ENCODE measurements at places on chromosomes 5 and 9. TPM values are rescaled to one million over a fixed set of nuclear protein-coding genes. Genes with fewer than 3 reads are reported as not detected.

DNA sequence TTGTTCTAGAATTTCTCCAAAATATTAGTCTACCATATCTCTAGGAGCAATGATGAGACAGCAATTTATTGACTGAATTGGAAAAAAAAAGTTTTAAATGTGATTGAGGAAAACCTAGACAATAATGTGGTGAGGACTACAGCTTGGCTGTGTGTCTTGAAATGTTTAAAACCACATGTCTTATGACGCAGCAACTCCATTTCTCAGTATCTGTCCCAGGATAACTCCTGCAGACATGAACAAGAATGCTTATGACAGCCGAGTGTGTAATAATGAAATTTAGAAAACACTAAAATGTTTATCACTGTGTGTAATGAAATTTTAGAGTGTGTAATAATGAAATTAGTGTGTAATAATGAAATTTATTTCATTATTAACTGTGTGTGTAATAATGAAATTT lies 254.1 kb upstream of the DAPK1 start:
- DNase-seq = no peak

DNA sequence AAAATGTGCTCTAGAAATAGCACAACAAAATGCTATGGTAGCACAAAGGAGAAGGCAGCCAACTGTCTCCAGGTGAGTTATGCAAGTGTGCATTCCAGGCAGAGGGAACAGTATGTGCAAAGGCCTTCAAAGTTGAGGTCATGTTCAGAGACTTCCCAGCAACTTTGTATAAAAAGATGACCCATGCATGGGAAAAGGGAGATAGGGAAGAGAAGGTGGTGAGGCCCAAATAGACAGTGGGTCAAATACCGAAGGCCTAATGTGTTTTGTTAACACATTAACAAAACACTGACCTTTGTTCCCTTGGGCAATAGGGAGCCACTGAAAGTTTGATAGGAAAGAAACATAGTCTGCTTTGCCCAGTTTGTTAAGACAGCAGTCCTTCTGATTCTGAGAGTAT lies 445.3 kb downstream of the EBF1 start:
- no peak for DNase-seq

DNA sequence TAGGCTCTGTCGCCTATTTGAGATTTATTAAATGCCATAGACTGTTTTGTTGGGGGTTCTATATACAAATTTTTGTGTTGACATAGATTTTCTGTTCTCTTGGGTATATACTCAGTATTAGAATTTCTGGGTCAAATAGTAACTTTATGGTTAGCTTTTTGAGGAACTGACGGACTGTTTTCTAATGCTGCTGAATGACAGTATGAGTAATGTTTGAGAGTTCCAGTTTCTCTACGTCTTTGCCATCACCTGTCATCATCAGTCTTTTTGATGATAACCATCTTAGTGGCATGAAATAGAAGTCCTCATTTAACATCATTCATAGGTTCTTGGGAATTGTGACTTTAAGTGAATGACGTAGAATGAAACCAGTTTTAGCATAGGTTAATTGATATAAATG lies 60.1 kb downstream of the CCDC171 start:
- no peak for DNase-seq

GRCh38 chr5:86880785-86881492 lies 263.2 kb downstream of the COX7C start:
- DNase-seq = peak; percentile 76

GRCh38 chr5:89916131-89916530 lies 493.4 kb downstream of the CETN3 start:
- no peak for DNase-seq

DNA sequence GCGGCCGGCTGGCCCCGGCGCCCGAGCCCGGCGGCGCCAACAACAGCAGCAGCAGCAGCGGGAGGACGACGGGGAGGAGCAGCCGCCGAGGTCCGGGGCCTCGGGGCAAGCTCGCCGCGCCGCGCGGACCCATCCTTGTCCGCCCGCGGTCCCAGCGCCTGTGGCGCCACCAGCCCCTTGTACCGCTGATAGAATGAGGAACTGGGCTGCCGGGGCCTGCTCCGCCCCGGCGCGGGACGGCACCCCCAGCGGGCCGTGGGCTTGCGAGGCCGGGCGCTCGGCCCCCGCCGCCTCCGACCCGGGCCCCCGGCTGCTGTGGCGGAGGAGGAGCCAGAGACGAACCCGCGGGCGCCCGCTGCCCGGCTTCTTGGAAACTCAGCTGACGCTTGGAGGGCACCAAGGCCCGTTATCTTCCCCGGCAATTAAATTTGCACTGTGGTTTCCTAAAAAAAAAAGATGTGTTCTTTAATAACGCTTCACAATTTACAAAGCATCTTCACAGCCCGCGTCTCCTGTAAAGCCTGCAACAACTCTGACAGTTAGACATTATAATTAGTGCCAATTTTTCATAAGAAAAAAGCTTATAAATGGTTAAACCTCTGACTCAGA lies at the start of gene ARSB:
Gene ARSB, minus strand, starts transcription at position 195 of the 609 bp plus-strand sequence. Its CDS starts 62 bp downstream, at position 133.
- peak; percentile 49 for DNase-seq

- peak; percentile 53 for DNase-seq
Observed at GRCh38 chr5:151719228-151720000, 32.7 kb upstream of the SPARC start.

DNA sequence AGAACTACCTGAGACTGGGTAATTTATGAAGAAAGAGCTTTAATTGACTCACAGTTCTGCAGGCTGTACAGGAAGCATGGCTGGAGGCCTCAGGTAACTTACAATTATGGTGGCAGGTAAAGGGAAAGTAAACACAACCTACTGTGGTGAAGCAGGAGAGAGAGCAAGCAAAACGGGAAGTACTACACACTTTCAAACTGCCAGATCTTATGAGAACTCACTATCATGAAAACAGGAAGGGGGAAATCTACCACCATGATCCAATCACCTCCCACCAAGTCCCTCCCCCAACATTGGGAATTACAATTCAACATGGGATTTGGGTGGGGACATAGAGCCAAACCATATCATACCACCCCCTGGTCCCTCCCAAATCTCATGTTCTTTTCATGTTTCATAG lies 58.7 kb upstream of the GPR151 start:
- DNase-seq = no peak

GRCh38 chr5:36724467-36725332 lies 118.3 kb downstream of the SLC1A3 start:
- DNase-seq = peak; percentile 79

DNA sequence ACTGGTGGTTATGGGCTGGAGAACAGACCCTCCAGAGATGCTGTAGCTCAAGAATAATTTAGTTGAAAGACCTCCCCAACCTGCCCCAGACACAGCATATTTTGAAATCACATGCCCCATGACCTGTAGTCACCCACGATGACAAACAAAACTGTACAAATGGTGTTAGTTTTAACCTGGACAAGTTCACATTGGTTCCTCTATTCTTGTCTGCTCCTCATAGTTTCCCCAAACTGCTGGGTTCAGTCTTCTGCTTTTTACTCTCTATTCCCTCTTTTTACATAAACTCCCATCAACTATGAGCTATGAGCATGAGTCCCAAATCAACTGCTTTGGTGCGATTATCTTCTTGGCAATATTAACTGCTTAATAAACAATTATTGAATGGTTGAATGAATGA lies 365.3 kb upstream of the CLINT1 start:
- no peak for DNase-seq

Gene GAPT
- total RNA-seq = 24.5 TPM

Gene TPM2
- total RNA-seq = 5.7 TPM

Gene PROB1
- 2.4 TPM for total RNA-seq

Gene NOL8
- 11.3 TPM for total RNA-seq

Gene CDX1
- not detected for total RNA-seq

Gene PLK2
- 44.2 TPM for total RNA-seq

Gene DND1
- 0.54 TPM for total RNA-seq

Gene EIF4EBP3
- 8.3 TPM for total RNA-seq

Measured in hematopoietic multipotent progenitor cell (in vitro differentiated cells).